Left lung (tissue), 14 donors: ENCODE measurements at places on chromosomes 7 and 10. TPM values are rescaled to one million over a fixed set of nuclear protein-coding genes. Genes with fewer than 3 reads are reported as not detected.
A peak's percentile ranks its signal among the peaks of the same experiment; 100 is the strongest.

Gene CUBN
- 2.2 TPM for total RNA-seq

GRCh38 chr10:70188768-70189167 lies 18.5 kb upstream of the SAR1A start:
- no peak for DNase-seq
- H3K4me3 ChIP-seq, result no peak overlapping the region
- no peaks in the 10 kb centered on the region for H3K27me3 ChIP-seq
- no peaks in the 10 kb centered on the region for H3K36me3 ChIP-seq

DNA sequence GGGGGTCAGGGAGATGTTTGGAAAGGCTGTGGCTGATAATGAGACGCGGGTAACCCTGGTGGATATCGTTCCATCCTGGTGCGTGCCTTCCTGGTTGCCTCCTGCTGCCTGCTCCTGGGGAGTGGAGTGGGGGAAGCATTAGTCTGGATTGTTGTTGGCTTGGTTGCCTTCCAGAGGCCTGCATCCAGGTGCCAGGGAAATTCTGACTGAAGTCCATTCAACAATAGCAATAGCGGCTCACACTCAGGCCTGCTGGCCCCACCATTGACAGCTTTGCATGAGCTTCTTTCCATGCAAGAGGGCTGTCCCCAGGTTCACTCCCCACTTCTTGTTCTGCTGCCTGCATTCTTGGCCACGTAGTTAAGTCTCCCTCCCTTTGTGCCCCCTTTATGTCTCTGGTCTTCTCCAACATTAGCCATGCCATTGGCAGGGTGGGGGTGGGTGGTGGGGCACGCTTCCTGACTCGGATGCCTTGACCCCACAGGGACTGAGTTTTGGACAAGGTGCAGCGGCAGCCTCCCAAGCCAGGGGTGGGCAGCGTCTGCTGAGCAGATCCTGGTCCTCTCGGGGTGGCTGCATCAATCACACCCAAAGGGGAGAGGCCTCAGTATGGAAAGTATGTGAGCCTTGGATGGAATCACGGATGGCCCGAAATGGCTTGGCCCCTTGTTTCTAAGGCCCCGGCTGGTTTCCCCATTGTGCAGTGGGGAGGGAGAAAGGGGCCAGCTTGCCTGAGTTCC lies 150.2 kb downstream of the GRK5 start:
- no peak for DNase-seq
- H3K36me3 ChIP-seq, result no peaks in the 10 kb centered on the region
- H3K27me3 ChIP-seq, result no peaks in the 10 kb centered on the region
- H3K27ac ChIP-seq, result no peak overlapping the region

- H3K4me3 ChIP-seq, result peak within 1 kb of the TSS; percentile 49
- H3K4me1 ChIP-seq, result peaks cover 20% of the 10 kb centered on the region
- H3K27me3 ChIP-seq, result peaks cover 58% of the 10 kb centered on the region
- no peaks in the 10 kb centered on the region for H3K36me3 ChIP-seq
- DNase-seq, result peak; percentile 64
- H3K27ac ChIP-seq, result peak within 1 kb of the TSS; percentile 83
These were observed at the start of gene CH25H for GRCh38 chr10:89207181-89207800. Gene CH25H (minus strand): TSS chr10:89207317. CDS start chr10:89207292, 25 bp downstream.

Gene ZNF485
- total RNA-seq, result 1.9 TPM

Gene NUTM2E
- not detected for total RNA-seq

DNA sequence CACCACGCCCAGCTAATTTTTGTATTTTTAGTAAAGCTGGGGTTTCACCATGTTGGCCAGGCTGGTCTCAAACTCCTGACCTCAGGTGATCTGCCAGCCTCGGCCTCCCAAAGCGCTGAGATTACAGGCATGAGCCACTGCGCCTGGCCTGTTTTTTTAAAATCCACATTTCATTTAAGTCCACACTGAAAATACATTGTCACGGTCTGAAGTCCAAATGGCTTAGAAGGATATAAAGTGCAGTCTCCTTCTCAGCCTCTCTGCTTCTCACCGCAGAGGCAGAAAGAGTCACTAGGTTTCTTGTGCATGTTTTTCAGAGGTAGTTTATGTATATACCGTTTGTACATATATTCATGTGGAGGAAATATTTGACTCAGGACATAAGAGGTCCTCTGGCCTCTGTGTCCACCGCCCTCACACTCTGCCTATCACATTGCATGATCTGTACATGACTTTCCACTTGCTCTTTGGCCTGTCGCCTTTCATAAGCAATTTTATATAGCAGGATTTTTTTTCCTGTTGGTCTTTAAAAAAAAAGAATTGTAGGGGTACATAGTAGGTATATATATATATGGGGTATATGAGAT lies 42.9 kb downstream of the BLNK start:
- H3K4me3 ChIP-seq, result no peak overlapping the region
- H3K27me3 ChIP-seq, result no peaks in the 10 kb centered on the region
- no peaks in the 10 kb centered on the region for H3K36me3 ChIP-seq
- no peak for DNase-seq

DNA sequence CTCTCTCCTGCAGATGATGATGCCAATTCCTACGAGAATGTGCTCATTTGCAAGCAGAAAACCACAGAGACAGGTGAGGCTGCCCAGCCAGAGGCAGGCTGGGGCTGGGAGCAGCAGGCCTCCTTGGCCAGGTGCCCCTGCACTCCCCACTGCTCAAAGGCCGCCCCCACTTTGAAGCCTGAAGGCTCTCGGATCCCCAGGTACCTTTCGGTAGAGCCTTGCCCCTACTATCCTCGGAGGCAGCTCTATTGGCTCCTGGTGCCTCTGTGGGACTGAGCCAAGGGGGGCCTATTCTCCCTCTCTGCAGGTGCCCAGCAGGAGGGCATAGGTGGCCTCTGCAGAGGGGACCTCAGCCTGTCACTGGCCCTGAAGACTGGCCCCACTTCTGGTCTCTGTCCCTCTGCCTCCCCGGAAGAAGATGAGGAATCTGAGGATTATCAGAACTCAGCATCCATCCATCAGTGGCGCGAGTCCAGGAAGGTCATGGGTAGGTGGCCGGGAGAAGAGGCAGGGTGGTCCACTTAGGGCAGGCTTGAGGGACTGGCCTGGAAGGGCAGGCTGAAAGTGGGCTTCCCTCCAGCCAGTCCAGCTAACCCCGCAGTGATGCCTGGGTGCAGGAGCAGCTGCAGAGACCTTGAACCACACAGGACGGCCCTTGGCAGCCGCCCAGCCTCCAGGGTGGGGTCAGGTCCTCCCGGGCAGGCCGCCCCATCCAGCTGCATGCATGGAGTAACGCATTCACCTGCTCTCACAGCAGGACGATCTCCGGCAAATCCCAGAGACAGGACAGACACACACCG lies 14.1 kb downstream of the LAT2 start:
- H3K36me3 ChIP-seq, result peaks cover 57% of the 10 kb centered on the region
- no peak overlapping the region for H3K4me3 ChIP-seq
- no peaks in the 10 kb centered on the region for H3K27me3 ChIP-seq
- no peak overlapping the region for H3K27ac ChIP-seq
- DNase-seq, result no peak
- H3K4me1 ChIP-seq, result no peaks in the 10 kb centered on the region

DNA sequence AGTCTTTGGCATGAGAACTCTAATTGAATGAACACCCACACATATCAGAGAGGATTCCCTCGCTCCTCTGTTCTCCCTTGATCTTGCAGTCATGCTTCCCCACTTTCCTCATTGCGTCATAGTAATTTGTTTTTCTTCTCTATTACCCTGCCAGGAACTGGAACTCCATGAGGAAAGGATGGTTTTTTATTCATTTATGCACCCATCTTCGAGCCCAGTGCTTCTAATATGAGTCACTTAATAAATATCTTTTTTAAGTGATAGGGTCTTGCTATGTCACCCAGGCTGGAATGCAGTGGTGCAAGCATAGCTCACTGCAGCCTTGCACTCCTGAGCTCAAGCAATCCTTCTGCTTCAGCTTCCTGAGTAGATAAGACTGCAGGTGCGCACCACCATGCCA lies 83.5 kb downstream of the OTUD1 start:
- H3K4me3 ChIP-seq, result no peak overlapping the region
- no peak overlapping the region for H3K27ac ChIP-seq
- no peak for DNase-seq
- no peaks in the 10 kb centered on the region for H3K36me3 ChIP-seq

Gene CCM2
- total RNA-seq, result 43.4 TPM

- H3K27me3 ChIP-seq, result peaks cover 19% of the 10 kb centered on the region
- H3K4me1 ChIP-seq, result peaks cover 18% of the 10 kb centered on the region
- DNase-seq, result peak; percentile 88
- no peaks in the 10 kb centered on the region for H3K36me3 ChIP-seq
- no peak within 1 kb of the TSS for H3K27ac ChIP-seq
These were observed at the start of gene FAM131B for GRCh38 chr7:143362131-143363015. Gene FAM131B (minus strand): TSS chr7:143362713. CDS start chr7:143362603, 110 bp downstream.

GRCh38 chr10:62924344-62924748 lies 108.2 kb upstream of the EGR2 start:
- no peaks in the 10 kb centered on the region for H3K27me3 ChIP-seq
- H3K4me1 ChIP-seq, result no peaks in the 10 kb centered on the region
- no peak overlapping the region for H3K27ac ChIP-seq
- H3K36me3 ChIP-seq, result no peaks in the 10 kb centered on the region

Gene MOGAT3
- not detected for total RNA-seq

- no peak overlapping the region for H3K4me3 ChIP-seq
- H3K27me3 ChIP-seq, result no peaks in the 10 kb centered on the region
- no peaks in the 10 kb centered on the region for H3K4me1 ChIP-seq
- no peaks in the 10 kb centered on the region for H3K36me3 ChIP-seq
- H3K27ac ChIP-seq, result no peak overlapping the region
- DNase-seq, result no peak
These were observed 17.8 kb downstream of the VWC2 start for GRCh38 chr7:49791088-49791741.

GRCh38 chr10:34291466-34292193 lies 523.5 kb downstream of the PARD3 start:
- H3K27ac ChIP-seq, result no peak overlapping the region
- H3K27me3 ChIP-seq, result no peaks in the 10 kb centered on the region
- no peak for DNase-seq
- no peaks in the 10 kb centered on the region for H3K4me1 ChIP-seq

GRCh38 chr7:82511542-82511941 lies 68.0 kb upstream of the CACNA2D1 start:
- H3K4me1 ChIP-seq, result no peaks in the 10 kb centered on the region
- H3K36me3 ChIP-seq, result no peaks in the 10 kb centered on the region
- no peak overlapping the region for H3K4me3 ChIP-seq
- no peak for DNase-seq
- H3K27ac ChIP-seq, result no peak overlapping the region

Gene PRTFDC1
- 5.2 TPM for total RNA-seq

DNA sequence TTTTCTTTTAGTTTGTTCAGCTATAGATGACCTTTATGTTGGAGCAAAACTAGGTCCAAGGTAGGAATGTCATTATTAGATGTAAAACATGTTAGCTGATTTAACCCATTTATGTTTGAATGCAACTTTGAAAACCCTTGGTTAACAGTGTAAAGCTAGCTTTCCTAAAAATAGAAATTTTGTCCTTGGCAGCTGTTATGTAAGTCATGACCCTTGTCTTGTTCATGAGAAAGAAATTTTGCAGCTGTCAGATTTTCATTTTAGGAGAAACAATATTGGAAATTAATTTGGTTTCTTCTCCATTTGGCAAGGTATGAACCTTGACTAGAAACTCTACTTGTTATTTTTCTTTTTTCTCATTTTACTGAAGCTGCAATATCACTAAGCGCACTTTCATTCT lies 23.9 kb upstream of the CCAR1 start:
- no peak overlapping the region for H3K4me3 ChIP-seq
- no peaks in the 10 kb centered on the region for H3K4me1 ChIP-seq
- no peaks in the 10 kb centered on the region for H3K27me3 ChIP-seq
- no peak overlapping the region for H3K27ac ChIP-seq

DNA sequence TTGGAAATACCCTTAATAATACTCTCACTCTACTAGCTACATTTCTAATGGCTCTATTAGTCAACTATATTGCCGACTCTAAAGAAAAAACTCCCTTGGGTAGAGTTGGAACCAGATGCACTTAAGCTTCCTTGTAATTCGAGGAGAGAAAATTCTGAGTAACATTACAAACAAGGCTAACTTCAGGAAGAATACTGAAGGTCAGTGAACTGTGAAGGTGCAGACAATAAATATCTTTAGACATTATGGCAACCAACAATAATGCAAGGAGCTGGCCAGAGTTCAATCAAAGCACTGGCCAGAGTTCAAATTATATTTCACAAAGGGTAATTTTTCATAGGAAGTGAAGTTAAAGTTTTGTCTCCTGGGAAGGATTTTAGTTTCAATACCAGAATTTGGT lies 40.7 kb upstream of the MRLN start:
- peaks cover 4% of the 10 kb centered on the region for H3K36me3 ChIP-seq
- no peaks in the 10 kb centered on the region for H3K4me1 ChIP-seq
- H3K4me3 ChIP-seq, result no peak overlapping the region
- H3K27ac ChIP-seq, result no peak overlapping the region

- no peak overlapping the region for H3K27ac ChIP-seq
- peak; percentile 41 for DNase-seq
- peaks cover 20% of the 10 kb centered on the region for H3K27me3 ChIP-seq
These were observed 125.2 kb upstream of the RET start for GRCh38 chr10:42951486-42952251.

Gene ADCY1
- total RNA-seq, result 0.90 TPM
